Nucleus accumbens (tissue), 56 donors: ENCODE measurements at places on chromosomes 12 and 14.

DNA sequence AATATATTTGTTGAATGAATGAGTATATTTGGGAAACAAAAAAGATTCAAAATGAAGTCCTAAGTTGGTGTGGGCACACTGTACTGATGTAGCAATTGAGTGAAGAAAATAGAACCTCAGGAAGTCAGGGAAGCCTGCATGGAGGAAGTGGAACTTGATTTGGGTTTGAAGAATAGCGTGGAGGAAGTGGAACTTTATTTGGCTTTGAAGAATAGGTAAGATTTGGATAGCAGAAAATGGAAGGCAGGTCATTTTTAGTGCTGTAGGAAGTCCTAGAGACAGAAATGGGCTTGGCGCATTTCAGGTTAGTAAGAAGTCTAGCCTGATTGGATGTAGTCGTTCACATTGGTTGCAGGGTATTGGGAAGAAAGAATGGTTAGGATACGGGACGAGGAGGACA lies 5.4 kb downstream of the C12orf75 start:
- DNase-seq, result no peak

DNA sequence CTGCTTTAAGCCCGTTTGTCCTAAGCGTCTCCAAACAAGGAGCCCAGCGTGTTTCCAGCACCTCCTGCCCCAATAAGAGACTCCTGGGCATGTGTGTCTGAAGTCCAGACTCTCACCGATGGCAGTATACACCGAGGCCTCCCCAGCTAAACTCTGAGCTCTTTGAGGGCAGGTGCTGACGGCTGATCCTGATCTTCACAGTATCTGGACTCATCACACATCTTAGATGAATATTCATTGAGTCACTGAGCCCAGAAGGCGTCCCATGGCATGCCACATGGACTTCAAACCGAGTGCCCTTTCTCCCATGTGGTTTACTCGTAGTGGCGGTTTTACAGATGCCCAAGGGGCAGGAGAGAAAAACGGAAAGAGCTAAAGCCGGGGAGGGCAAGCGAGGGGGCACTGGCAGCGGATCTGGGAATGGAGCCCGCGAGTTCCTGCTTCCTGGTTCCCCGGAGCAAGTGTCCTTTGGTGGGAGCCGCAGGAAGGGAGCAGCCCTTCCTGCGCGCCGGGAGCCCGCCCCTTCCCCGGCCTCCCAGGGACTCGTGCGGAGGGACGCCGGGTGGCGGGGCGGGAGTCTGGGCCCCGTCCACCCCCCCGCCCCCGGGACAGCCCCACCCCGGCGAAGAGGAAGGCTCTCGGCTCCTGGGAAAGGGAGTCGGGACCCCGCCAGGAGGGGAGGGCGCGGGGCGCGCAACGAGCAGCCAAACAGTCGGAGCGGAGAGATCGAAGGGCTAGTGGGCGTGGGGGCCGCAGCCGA lies 585 bp upstream of the TEAD4 start:
- no peak for DNase-seq

GRCh38 chr12:4143896-4144295 lies 129.7 kb upstream of the CCND2 start:
- DNase-seq, result no peak

DNA sequence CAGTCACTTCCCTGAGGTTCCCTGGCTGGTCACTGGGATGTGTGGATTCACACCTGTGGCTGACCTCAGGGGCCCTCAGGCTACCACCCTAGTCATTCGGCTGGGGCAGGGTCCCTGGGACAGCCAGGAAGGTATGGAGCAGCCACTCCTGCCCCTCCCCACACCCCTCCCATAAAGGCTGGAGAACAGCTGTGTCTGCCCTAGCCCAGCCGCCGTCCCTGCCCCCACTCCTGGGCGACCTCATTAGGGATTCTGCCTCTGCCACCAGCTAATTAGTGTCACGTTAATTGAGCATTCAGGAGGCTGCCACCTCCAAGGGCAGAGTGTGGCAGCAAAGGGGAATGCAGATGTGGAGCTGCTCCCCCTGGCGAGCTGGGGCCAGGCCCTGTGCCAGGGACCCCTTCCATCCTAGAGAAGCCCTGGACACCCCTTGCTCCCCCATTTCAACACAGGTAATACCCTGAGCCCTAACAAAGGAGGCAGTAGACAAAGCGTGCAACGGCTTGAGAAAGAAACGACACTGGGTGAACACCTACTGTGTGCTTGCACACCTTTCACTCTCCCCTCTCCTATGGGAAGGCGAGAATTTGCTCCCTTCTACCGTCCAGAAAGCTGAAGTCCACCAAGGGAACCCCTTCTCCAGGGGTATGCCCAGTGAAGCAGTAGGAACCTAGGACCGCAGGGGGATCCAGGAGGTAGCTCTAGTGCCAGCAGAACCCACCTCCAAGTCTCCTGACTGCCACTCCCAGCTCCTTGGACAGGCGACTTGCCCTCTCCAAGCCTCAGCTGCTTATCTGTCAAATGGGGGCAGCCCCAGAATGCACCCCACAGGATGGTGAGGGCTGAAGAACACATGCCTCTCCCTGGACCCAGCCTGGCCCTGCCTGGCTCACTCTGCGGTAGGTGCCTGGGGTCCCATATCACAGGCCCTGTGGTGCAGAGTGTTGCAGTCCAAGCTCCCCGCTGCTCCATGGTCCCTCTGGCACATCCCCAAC lies 45.1 kb downstream of the FAM222A start:
- DNase-seq, result no peak

GRCh38 chr14:54025661-54026060 lies 69.0 kb upstream of the BMP4 start:
- no peak for DNase-seq

GRCh38 chr12:124507188-124508109 lies 60.0 kb downstream of the NCOR2 start:
- DNase-seq, result no peak

DNA sequence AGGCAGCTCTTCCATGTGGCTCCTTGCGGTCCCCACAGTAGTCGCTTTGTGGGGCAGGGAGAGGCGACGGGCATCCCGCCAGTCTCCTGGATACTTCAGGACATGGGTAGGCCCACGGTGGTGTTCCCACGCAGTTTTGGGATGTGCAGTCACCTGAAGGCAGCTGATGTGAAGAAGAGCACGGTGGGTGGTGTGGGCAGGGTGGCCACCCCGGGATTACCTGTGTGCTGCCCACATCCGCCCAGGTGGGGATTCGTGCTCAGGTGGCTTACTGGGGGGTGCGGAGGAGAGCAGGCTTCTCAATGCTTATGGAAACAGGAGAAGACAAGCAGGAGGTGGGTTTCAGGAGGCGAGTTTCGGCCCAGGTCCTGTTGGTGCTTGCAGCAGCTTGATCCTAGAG lies 28.4 kb upstream of the TDRD9 start:
- no peak for DNase-seq

GRCh38 chr12:7107636-7108002 lies 1.4 kb downstream of the C1RL start:
- no peak for DNase-seq

GRCh38 chr12:6450091-6450868 lies 1.6 kb upstream of the TAPBPL start:
- DNase-seq, result no peak

GRCh38 chr12:120216742-120217605 lies 16.1 kb upstream of the RPLP0 start:
- no peak for DNase-seq

GRCh38 chr12:67698672-67699581 lies 50.4 kb downstream of the DYRK2 start:
- DNase-seq, result no peak

DNA sequence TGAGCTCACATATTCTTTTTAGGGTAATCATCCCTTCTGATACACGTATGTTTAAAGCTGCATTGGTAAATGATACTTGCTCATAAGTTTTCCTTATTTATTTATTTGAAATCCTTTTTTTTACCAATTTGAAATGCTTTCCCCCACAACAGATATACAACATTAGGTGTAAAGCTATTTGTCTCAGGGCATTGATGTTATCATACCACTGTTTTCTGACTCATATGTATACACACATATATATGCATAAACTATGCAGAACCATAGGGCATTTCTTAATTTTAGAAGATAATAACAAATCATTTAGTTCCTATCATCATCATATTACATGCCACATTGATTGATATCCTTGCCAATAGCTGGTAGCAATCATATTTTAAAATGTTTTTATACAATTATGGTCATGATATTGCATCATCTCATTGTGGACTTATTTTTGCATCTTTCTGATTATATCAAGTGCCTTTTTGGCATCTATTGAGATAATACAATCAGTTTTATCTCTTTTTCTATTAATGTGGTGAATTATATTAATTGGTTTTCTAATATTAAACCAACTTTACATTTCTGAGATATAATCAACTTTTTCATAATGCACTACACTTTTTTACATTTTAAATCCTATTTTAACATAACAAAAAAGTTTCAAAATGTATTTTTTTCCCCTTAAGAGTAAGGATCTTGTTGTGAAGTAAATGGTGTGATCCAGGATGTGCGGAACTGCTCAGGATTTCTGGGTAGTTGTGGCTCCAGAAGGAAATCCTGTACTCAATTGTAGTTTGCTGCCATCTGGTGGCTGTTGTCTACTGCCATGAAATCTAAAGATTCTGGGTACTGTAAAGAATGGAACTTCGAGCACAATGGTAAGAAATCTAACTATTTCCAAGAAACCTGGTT lies 16.7 kb downstream of the OR9K2 start:
- DNase-seq, result no peak
